ENCODE measurements at places on chromosomes 12 and 14.

GRCh38 chr12:122161682-122162081 lies 12.3 kb downstream of the IL31 start:
- no peak for DNase-seq

GRCh38 chr14:95959317-95959716 lies 79.8 kb upstream of the C14orf132 start:
- DNase-seq = no peak

- no peak for DNase-seq
Observed at GRCh38 chr12:58920961-58921861, 907 bp upstream of the LRIG3 start.

DNA sequence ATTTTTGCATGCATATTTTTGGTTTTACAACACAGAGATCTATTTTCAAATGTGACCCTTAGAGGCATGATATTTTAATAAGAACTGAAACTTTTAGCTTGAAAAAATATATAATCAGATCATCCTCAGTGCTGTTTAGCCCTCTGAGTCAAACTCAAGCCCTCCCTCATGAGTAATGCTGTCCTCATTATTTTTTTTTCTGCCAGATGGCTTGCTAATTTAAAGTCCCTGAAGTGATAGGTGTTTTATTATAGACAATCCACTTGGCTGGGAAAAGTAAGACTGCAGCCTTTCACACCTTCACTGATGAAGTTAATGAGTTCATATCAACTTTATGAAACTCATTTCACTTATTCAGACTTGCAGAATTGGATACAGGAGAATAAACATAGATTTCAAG lies 227.7 kb downstream of the SLC16A7 start:
- DNase-seq = no peak

DNA sequence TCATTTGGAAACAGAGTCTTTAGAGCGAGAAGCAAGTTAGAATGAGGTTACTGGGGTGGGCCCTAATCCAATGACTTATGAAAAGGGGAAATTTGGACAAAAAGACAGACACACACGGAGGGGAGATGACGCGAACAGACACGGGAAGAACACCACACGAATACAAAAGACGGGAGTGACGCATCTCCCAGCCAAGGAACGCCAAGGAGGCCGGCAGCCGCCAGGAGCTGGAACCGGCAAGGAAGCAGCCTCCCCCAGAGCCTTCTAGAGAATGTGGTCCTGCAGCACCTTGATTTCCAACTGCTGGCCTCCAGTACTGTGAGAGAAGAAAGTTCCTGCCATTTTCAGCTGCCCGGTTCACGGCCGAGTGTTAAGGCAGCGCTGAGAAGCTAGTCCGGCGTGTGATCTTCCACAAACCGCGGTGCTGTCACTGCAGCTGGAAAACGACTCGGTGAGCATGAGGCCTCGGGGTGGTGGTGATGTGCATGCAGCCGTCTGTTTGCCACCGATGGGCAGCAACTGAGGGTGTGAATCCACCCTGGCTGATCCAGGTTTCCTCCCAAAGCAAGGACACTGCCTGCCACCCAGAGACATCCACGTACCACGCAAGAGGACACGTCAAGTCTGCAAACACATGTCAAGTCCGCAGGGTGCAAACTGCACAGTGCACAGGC lies 124.5 kb downstream of the NCOR2 start:
- no peak for DNase-seq

DNA sequence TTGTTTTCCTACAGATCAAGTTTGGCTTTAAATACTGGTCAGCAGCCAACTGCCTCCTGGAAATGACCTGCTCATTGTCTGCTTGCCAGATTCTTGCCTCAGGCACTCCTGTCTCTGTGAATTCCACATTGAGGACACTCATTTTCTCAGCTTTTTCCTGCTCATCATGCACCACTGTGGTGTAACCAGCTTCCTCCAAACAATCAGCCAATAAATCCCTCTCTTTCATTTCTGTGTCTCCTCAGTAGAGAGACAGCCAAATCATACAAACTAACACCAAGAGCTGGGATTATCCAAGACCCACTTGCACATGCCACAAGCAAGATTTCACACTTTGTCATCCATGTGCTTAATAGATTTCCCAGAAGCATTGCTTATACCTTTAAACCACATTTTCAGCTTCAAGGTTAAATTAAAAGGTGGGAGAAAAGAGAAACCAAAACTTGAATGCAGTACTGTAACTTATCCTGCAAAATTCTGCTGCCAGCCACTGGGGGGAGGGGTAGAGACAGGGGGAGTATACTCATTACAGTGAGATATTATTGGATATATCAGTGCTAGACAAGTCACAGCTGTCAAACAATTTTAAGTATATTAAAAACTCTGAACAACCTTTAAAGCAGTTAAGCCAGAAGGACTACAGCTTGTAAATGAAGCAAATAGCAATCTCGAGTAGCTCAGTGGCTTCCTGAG lies 105.0 kb downstream of the PPP2R5E start:
- no peak for DNase-seq

- no peak for DNase-seq
Observed at GRCh38 chr14:96014176-96014575, 25.0 kb upstream of the C14orf132 start.

- no peak for DNase-seq
Observed at GRCh38 chr12:50604640-50604920, 99.8 kb downstream of the DIP2B start.

DNA sequence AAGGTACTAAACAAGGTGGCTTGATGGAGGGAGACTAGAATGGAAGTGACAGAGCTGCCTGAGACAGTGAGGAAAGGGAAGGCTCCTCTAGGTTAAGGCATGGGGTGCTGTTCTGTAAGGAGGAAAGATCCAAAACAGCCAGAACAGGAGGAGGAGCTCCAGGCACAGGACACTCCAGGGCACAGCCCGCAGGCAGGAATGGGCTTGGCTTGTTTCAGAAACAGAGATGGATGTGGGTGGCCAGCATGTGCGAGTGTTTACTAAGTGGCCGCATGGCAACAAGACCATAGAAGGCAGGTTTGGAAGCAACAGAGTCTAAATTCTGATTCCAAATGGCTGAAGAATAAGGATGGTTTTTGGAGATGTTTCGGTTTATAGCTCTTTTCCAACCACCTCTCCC lies 889.1 kb downstream of the AACS start:
- DNase-seq = no peak

GRCh38 chr12:29070309-29070708 lies 78.8 kb upstream of the FAR2 start:
- no peak for DNase-seq

Data from effector memory CD4-positive, alpha-beta T cell (primary cell).